ENCODE measurements at places on chromosomes 13 and 19.

- no peak for DNase-seq
Measured at GRCh38 chr13:31056644-31057271, 104.9 kb downstream of the HSPH1 start.

GRCh38 chr13:40383132-40383531 is 283.3 kb downstream of the FOXO1 start:
- no peak for DNase-seq

DNA sequence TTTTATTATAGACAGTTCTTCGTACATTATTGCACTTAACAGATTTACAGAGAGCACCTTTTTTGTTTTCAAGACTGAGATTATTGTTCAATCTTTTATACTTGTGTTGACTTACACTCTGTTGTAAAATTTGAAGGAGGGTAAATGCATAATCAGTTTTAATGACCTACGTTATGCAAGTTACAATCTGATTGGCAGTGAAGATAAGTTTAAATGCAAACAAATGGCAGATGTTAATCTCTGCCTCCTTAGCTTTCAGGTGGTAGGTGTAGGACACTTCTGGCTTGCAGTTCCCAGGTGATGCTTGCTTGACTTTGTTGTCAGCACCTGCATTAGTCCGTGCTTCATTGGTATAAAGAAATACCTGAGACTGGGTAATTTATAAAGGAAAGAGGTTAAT is 424.9 kb downstream of the FGF9 start:
- DNase-seq = no peak

- no peak for DNase-seq
Measured at GRCh38 chr19:38729653-38730469, 14.4 kb downstream of the CAPN12 start.

- DNase-seq = no peak
Measured at GRCh38 chr13:29411481-29411880, 184.0 kb downstream of the SLC7A1 start.

- no peak for DNase-seq
Measured at GRCh38 chr13:28545583-28546333, 50.8 kb upstream of the FLT1 start.

Data from ureter (tissue), 1 donor.